Vagina (tissue), 2 donors: ENCODE measurements at places on chromosomes 5 and 9. TPM values are rescaled to one million over a fixed set of nuclear protein-coding genes. Genes with fewer than 3 reads are reported as not detected.

VLDLR gene
- total RNA-seq, result 4.7 TPM

PCDHB15 gene
- 3.2 TPM for total RNA-seq

- H3K27ac ChIP-seq, result no peak overlapping the region
- H3K4me1 ChIP-seq, result no peaks in the 10 kb centered on the region
- no peak overlapping the region for H3K4me3 ChIP-seq
- no peaks in the 10 kb centered on the region for H3K27me3 ChIP-seq
- DNase-seq, result no peak
These were observed 47.5 kb downstream of the UIMC1 start for GRCh38 chr5:176959051-176959450.

DNA sequence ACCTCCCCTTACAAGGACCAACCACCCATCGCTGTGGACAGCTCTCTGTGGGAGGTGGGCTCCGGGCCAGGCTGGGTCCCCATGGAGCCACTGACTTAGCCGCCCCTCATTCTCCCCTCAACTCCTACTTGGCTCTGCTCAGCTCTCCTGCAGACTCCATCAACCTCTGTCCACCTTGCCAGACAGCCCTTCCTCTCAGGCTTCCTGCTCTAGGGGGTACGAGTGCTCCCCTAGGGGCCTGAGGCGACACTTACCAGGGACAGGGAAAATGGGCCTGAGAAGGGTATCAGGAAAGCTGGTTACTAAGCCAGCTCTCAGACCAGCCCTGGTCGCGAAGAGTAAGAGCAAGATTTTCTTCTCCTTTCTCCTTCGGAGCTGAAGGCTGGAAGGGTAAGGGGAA is 43.9 kb downstream of the SHB start:
- H3K27me3 ChIP-seq, result no peaks in the 10 kb centered on the region
- no peak overlapping the region for H3K4me3 ChIP-seq
- no peak for DNase-seq

- no peak overlapping the region for H3K27ac ChIP-seq
- DNase-seq, result no peak
- H3K36me3 ChIP-seq, result no peaks in the 10 kb centered on the region
These were observed 53.2 kb downstream of the PCSK1 start for GRCh38 chr5:96379896-96380295.

DNA sequence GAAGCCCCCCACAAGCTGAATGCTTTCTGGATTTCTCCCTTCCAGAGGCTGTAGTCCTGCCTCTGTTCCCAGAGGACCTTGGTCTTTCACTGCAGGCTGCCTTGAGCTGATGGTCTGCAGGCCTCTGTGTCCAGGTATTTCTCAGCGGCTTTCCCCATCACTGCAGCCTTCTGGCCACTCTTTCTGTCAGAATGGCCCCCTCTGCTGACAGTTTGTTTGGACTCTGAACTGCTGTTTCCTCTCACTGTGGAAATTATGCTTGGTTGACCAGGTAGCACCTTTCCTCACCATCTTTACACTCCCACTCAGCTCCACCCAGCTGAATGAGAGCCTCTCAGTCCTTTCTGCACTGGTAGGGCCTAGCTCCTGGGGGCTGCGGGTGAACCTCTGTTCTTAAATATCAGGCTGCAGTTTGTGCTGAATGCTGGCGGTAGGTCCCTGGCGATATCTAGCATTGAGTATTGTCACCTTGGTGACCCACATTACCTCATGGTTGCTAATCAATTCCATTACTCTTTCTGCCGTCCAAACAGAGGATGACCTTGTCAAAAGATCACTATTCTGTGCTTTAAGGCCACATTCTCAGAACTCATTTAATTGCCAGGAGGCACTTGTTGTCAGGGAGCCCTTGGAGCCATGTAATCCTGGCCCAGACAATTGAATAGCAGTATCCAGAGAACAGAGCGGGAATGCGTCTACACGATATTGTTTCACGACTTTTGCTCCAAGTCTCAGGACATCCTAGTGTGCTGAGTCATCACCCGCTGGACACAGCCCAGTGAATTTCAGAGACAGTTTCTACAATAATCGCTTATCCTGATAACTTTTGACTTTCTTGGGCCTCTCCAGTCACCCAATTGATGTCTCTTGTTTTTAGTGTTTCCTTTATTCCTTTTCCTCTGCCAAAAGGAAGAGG is 230.2 kb downstream of the TENT4A start:
- H3K4me1 ChIP-seq, result no peaks in the 10 kb centered on the region
- DNase-seq, result no peak
- no peaks in the 10 kb centered on the region for H3K27me3 ChIP-seq
- no peaks in the 10 kb centered on the region for H3K36me3 ChIP-seq
- H3K4me3 ChIP-seq, result no peak overlapping the region
- no peak overlapping the region for H3K27ac ChIP-seq

DNA sequence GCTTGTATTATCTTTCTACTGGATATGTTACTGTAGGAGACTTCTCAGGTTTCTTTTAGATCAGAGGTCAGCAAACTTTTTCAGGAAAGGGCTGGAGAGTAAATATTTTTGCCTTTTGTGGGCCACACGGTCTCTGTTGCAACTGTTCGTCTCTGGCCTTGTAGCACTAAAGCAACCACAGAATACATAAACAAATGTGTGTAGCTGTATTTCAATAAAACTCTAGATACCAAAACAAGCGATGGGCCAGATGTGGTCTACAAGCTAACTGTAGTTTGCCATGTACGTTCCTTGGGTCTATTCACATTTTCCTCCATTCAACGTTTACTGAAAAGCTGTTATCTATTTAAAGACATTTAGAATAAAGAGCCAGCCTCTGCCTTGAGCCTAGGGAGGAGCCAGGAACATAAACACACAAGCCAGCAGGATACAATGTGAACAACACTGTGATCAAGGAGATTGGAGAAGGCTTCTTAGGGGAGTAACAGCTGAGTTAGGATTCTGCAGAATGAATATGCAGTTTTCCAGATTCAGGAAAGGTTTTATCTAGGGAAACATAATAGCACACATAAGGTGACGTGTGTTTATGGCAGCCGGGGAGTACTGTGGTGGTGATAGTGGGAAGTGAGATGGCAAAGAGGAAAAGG is 33.0 kb upstream of the HOMER1 start:
- no peak for DNase-seq
- H3K4me1 ChIP-seq, result peaks cover 9% of the 10 kb centered on the region
- H3K36me3 ChIP-seq, result no peaks in the 10 kb centered on the region
- no peak overlapping the region for H3K4me3 ChIP-seq

NDUFAF2 gene
- 33.1 TPM for total RNA-seq

DNA sequence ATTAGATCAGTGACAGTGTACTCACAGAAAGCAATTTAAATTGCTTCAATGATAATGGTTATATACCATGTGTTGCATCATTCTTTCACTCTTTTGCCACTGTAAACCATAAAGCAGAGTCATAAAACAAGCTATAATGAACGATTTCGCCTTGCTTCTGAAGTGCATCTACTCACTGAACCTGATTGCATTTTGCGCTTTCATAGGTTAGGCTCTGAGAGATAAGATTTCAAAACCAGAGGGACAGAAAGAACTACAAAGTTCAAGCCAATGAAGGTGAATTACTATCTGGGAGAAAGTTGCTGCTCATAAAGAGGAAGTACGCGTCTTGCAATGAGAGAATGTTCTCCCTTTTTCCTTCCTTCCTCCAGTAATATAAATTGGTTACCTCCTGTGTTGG is 412.7 kb downstream of the CETN3 start:
- no peaks in the 10 kb centered on the region for H3K36me3 ChIP-seq
- H3K27me3 ChIP-seq, result no peaks in the 10 kb centered on the region
- H3K27ac ChIP-seq, result no peak overlapping the region

DNA sequence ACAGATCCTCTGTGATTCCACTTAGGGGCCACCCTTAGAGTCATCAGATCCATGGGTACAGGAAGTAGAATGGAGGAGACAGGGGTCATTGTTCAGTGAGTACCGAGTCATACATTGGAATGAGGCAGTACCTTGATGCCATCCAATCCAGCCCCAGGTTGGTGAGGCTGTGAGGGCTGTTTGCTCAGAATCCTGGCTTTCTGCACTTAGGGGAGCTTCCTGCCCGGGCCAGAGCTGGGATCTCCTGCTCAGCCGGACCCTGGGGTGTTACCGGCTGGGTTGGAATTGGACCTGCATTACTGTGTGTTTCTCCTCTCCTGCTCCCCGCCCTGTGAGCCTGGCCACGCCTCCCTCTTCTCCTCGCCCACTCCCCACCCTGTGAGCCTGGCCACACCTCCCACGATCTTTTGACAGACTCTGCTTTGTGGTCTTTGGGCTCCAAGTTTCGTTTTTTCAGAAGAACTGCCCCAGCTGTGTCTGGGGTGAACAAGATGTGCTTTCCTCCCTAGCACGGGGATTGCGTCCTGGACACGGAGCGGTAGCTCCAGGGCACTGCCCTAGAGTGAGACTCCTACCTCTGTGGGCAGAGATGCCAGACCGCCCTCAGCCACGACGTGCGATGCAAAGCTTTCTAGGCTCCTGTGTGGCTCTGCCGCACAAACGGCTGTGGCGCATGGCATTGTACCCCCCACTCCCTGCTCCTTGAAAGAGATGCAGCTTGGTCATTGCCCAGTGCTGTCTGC is 15.4 kb downstream of the TRAF2 start:
- H3K4me1 ChIP-seq, result peaks cover 37% of the 10 kb centered on the region
- no peaks in the 10 kb centered on the region for H3K27me3 ChIP-seq
- peak overlapping the region; percentile 77 for H3K27ac ChIP-seq

GRCh38 chr5:115382989-115383388 is 86.5 kb upstream of the CCDC112 start:
- no peak for DNase-seq
- H3K27ac ChIP-seq, result no peak overlapping the region
- H3K27me3 ChIP-seq, result no peaks in the 10 kb centered on the region

DNA sequence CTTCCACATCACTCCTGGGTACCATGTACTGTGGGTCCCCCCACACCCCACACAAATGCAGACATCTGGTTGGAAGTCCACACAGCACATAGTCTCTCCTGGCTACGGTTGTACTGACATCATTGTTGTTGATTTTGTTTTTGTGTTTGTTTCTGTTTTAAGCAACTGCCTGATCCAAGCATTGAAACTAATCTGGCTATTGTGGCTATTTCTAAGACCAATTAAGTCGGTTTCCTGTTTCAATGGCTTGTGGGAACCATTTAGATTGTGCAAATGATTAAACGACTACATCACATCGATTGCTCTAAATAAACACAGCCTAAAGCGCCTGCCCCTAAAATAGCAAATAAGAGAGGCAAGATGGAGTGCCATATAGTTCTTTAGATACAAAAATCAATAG is 226.8 kb upstream of the IRX4 start:
- no peaks in the 10 kb centered on the region for H3K27me3 ChIP-seq
- no peak overlapping the region for H3K27ac ChIP-seq

- DNase-seq, result no peak
- no peaks in the 10 kb centered on the region for H3K27me3 ChIP-seq
- no peak overlapping the region for H3K4me3 ChIP-seq
- no peak overlapping the region for H3K27ac ChIP-seq
- no peaks in the 10 kb centered on the region for H3K36me3 ChIP-seq
- no peaks in the 10 kb centered on the region for H3K4me1 ChIP-seq
These were observed 11.7 kb upstream of the TSSK1B start for GRCh38 chr5:113446358-113446927.

DNA sequence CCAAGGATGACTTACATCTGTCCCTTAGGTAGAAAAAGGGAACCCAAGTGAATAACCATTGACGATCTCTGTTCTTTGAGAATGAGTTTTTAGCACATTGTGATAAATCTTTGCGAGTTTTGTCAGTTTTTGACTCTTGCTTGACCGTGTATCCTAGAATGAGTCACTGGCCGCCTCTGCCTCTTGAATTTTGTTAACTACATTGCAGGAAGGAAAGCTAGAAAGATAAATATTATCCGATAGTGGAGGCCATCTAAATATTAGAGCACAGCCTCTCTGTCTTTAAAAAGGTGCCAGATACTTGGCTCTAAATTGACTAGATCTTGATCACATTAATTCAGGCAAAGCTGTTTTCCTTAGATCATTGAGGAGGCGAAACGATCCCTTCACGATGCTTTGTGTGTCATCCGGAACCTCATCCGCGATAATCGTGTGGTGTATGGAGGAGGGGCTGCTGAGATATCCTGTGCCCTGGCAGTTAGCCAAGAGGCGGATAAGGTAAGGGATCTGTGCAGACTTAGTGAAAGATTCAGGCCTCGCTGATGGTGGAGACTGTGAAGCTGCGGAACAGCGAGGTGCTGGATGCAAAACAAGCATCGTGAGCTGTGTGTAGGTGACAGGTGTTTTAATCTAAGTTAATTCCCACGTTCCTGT is 12.2 kb downstream of the CCT5 start:
- H3K27me3 ChIP-seq, result no peaks in the 10 kb centered on the region
- no peak overlapping the region for H3K4me3 ChIP-seq
- peaks cover 81% of the 10 kb centered on the region for H3K36me3 ChIP-seq
- H3K27ac ChIP-seq, result no peak overlapping the region
- no peaks in the 10 kb centered on the region for H3K4me1 ChIP-seq

- H3K4me1 ChIP-seq, result no peaks in the 10 kb centered on the region
- H3K4me3 ChIP-seq, result no peak overlapping the region
- H3K27me3 ChIP-seq, result no peaks in the 10 kb centered on the region
- DNase-seq, result no peak
These were observed 28.7 kb upstream of the C5orf46 start for GRCh38 chr5:147935032-147935431.

F12 gene
- total RNA-seq, result 5.2 TPM

DNA sequence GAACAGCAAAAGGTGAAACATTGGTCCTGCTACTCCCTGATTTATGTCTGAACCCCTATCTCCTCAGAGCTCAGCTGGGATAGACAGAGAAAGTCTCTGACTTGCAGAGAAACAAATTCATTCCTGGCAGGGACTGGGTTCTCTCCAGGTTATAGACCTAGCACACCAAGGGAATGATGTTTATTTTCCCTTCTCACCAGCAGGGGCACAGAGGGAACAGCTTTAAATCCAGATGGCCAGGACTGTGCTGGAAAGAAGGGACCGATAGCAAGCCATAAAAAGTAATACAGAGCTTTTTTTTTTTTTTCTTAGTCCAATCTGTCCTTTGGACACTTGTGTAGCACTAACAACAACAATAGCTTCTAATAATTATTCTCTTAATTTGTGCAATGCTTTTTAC is 141.1 kb upstream of the C9orf72 start:
- DNase-seq, result no peak
- H3K36me3 ChIP-seq, result no peaks in the 10 kb centered on the region
- H3K4me1 ChIP-seq, result no peaks in the 10 kb centered on the region
- H3K27ac ChIP-seq, result no peak overlapping the region

AGXT2 gene
- total RNA-seq, result not detected

ZNF484 gene
- total RNA-seq, result 14.0 TPM

GABRA6 gene
- total RNA-seq, result not detected

GRCh38 chr5:78879516-78879915 is 105.6 kb downstream of the ARSB start:
- H3K36me3 ChIP-seq, result no peaks in the 10 kb centered on the region
- no peaks in the 10 kb centered on the region for H3K4me1 ChIP-seq
- no peaks in the 10 kb centered on the region for H3K27me3 ChIP-seq
- no peak overlapping the region for H3K4me3 ChIP-seq
- no peak for DNase-seq

DMRTA1 gene
- 0.25 TPM for total RNA-seq

GRCh38 chr9:75914883-75915452 is 24.5 kb downstream of the PCSK5 start:
- DNase-seq, result no peak
- peaks cover 7% of the 10 kb centered on the region for H3K4me1 ChIP-seq
- no peak overlapping the region for H3K27ac ChIP-seq
- no peaks in the 10 kb centered on the region for H3K36me3 ChIP-seq

GRCh38 chr5:72477644-72478043 is 29.6 kb downstream of the ZNF366 start:
- DNase-seq, result no peak
- H3K4me1 ChIP-seq, result peaks cover 17% of the 10 kb centered on the region
- no peaks in the 10 kb centered on the region for H3K36me3 ChIP-seq
- H3K27me3 ChIP-seq, result no peaks in the 10 kb centered on the region

GRCh38 chr5:143506836-143507552 is 103.5 kb upstream of the NR3C1 start:
- no peaks in the 10 kb centered on the region for H3K27me3 ChIP-seq
- H3K27ac ChIP-seq, result no peak overlapping the region
- peaks cover 16% of the 10 kb centered on the region for H3K4me1 ChIP-seq
- H3K4me3 ChIP-seq, result no peak overlapping the region

PSIP1 gene
- total RNA-seq, result 63.8 TPM
